ENCODE measurements at places on chromosomes 3 and 15.

DNA sequence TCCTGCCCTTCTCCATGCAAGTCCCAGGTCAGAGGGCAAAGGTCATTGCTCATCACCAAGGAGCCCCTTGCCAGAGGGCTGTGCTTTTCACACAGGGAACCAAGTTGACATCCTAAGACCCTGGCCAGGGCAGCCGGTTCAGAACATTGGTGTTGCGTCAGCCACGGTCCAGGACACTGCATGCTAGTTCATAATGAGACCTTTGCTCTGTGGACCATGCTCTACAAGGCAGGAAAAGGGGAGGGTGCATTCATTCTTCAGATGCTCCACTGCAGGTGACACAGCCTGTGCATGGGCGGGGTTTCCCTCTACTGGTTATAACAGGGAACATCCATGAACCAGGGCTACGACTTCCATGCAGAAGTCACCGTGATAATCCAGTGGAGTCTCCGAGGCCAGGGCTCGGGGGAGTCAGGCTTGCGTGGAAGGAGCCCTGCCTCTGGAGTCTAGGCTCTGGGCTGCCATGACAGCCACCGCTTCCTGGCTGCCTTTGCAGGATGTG, 81.6 kb downstream of the OCA2 start:
- DNase-seq, result no peak

DNA sequence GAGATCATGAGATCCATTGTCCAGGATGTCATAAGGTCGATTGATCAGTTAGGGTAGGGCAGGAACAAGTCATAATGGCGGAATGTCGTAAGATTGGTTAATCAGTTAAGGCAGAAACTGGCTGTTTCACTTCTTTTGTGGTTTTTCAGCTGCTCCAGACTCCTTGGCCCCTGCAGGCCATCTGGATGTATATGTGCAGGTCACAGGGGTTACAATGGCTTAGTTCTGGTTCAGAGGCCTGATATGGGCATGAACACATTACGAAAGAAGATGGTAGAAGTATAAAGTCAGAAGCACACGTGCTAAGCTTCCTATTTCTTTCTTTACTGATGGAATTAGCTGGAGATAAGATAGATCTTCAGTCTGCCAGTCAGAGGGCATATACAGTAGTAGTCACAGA, 315.4 kb upstream of the LRRC3B start:
- DNase-seq, result no peak

GRCh38 chr3:87333393-87333892, 57.1 kb upstream of the POU1F1 start:
- DNase-seq, result no peak

DNA sequence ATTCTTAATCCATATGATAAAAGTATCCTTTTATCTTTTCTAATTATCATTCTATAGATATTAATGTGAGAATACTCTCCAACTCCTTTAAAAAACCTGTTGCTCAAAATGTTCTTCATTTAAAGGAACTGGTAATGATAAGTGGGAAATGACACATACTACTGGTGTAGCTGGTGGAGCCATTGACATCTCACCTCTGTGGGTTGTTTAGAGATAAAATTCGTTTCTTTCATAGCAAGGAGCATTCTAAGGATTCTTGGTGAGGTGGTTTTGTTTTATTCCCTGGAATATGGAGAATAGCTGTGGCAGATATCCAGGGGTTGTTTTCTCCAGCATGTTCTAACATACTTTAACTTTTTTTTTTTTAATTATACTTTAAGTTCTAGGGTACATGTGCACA, 299.8 kb upstream of the THBS1 start:
- DNase-seq, result no peak

GRCh38 chr3:180390313-180390712, 211.7 kb upstream of the TTC14 start:
- DNase-seq, result no peak

DNA sequence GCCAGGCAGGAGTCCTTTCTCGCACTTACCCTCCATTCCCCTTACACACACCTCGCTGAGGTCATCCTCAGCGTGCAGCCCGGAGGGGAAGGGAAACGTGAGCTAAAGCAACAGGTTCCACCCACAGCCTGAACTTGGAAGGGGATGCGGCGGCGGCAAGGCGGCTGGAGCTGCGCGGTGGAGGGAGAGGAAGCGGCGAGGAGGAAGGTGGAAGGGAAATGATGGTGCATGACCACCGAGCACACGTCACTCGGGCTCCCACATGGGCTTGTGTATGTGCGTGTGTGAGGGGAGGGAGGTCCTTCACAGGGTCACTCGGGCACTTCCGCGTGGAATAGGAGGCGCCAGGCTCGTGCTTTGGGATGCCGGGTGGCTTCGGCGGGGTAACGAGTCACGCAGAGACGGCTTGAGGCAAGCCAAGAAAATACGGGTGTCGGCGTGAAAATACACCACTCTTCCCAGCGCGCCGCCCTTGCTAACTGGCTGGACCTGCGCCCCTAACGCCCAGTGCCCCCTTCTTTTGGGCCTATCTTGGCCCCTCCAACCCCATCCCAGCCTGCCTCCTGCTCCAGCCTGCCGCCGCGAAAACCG, 225.5 kb upstream of the IL12A start:
- peak; percentile 35 for DNase-seq

DNA sequence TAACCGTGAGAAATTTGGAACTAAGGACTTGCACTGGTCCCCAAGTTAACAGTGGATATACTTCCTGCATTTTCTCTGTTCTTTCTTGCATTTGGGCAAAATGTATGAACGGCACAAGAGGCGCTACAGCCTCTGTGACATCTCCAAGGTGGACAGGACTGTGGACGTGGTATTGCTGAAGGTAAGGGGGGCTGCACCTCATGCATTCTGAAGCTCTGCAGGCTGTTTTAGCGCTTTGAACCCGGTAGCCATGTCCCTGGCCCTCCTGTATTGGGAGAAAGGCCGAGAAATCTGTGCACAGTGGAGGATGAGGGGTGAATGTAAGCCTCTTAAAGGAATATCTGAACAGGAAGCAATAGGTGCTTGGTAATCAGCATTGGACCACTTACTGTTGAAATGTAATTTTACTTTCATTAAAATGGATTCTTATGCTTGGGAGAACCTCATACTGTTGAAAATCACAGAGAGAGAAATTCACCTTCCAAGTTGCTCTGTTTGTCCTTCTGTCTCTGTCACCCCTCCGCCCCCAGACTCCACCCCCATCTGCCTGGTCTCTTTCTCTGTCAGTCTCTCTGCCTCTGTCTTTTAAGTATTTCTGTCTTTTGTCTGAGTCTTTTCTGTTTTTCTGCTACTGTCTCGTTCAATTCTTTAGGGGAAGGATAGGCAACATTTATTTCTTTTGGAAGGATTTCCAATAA, 174.6 kb downstream of the KLHL25 start:
- no peak for DNase-seq

GRCh38 chr15:66905954-66906353, 159.4 kb upstream of the SMAD3 start:
- peak; percentile 10 for DNase-seq

DNA sequence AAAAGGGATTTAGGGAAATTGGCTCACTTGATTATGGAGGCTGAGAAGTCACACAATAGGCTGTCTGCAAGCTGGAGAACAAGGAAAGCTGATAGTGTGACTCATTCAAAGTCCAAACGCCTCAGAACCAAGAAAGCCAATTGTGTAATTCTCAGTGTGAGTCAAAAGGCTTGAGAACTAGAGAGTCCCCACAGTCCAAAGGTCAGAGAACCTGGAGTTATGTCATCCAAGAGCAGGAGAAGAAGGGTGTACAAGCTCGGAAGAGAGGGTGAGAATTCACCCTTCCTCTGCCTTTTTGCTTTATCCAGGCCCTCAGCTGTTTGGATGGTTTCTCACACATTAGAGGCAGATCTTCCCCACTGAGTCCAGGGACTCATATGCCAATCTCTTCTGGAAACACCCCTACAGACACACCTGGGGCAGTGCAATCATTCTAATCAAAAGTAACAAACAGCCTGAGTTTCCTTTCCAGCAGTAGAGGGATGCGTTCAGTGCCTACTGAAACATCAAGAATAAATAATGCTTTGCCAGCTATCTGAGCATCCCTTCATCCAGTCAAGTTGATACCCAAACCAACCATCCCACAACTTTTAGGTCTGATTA, 271.5 kb downstream of the SATB1 start:
- no peak for DNase-seq

GRCh38 chr3:163766112-163766511, 1312.2 kb downstream of the SI start:
- DNase-seq, result no peak

DNA sequence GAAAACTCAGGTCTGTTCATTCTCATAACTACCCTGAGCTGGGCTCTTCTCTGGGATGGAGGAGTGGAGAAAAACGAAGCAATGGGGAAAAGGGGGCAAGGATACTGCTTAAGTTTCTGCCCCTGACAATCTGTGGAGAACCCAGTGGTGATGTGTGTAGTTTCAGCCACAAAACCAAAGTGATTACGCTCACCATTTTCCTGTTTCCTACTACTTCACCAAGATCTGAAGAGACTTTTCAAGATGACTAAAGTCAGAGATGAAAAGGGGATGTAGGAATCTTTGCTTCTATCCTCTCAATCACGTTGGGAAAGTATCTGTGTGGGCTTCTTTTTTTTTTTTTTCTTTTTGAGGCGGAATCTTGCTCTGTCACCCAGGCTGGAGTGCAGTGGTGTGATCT, 8.3 kb upstream of the UBE2E1 start:
- DNase-seq, result no peak

DNA sequence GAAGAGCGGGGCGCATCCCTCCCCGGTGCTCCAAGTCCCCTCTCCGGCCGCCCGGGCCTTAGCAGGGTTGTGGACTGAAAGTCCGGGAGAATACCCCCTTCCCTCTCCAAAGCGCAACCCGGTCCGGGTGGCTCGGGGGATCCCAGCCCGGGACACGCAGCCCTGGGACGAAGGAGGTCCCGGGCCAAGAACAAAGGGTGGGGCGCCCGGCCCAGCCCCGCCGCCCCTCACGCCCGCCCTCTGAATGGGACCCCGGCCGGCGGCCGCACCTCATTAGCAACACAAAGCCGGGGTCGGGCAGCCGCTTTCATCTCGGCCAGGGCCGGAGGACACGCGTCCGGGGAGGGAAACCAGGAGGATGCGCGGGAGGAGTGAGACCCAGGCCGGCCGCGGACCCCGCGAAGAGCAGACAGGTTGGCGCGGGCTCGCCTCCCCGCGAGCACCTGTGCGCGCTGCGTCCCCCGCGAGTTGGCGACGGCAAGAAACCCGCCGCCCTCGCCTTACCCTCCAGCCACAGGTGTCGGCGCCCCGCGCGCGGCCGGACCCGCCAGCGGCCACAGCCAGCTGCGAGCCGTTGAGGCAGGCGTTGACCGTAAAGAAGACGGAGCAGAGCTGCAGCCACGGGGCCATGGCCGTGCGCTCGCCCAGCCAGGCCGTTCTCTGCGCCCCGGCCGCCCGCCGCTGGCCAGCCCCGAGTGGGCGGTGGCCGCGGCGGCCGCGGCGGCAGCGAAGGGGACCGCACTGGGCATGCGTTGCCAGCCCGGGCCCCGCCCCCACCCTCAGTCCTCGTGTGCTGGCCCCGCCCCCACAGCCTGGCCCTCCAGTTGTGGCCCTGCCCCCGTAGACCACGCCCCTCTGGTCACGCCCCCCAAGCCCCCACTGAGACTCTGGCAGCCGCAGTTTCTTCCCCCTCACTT, at the start of gene IL17RD:
Gene IL17RD, minus strand, starts transcription at position 697 of the 917 bp plus-strand sequence. Its CDS starts 67 bp downstream, at position 630.
- peak; percentile 53 for DNase-seq

GRCh38 chr15:20351448-20351971, 190.1 kb downstream of the GOLGA6L6 start:
- DNase-seq, result no peak

Data from lower leg skin (tissue), 4 donors.